ENCODE measurements at places on chromosomes 2 and 18.

GRCh38 chr18:11165952-11166351, 16.6 kb upstream of the PIEZO2 start:
- DNase-seq: no peak

GRCh38 chr2:38113981-38114708, 38.2 kb upstream of the CYP1B1 start:
- DNase-seq: no peak

- DNase-seq: no peak
Observed at GRCh38 chr2:196618661-196619060, 20.9 kb upstream of the CCDC150 start.

GRCh38 chr2:222142027-222142426, 156.8 kb downstream of the PAX3 start:
- DNase-seq: no peak
